ENCODE measurements at places on chromosomes 7 and 10. TPM values are rescaled to one million over a fixed set of nuclear protein-coding genes. Genes with fewer than 3 reads are reported as not detected.

DNA sequence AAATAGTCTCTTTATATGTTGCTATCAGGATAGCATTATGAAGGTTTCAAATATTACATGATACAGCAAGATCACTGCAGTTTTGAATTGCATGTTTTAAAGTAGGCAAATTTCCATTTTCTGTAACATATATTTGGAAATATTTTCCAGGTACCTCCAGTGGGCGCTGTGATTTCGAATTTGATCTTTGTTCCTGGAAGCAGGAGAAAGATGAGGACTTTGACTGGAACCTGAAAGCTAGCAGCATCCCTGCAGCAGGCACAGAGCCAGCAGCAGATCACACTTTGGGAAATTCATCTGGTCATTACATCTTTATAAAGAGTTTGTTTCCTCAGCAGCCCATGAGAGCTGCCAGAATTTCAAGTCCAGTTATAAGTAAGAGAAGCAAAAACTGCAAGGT, 299.0 kb downstream of the MALRD1 start:
- DNase-seq = no peak

- no peak for DNase-seq
Observed at GRCh38 chr7:157703534-157704195, 366.9 kb downstream of the DNAJB6 start.

The KCNIP2 gene
- 264 TPM for polyA plus RNA-seq

The ZNF804B gene
- not detected for polyA plus RNA-seq

All from heart right ventricle (tissue), 16 donors.